ENCODE measurements at places on chromosomes 12 and 14.

DNA sequence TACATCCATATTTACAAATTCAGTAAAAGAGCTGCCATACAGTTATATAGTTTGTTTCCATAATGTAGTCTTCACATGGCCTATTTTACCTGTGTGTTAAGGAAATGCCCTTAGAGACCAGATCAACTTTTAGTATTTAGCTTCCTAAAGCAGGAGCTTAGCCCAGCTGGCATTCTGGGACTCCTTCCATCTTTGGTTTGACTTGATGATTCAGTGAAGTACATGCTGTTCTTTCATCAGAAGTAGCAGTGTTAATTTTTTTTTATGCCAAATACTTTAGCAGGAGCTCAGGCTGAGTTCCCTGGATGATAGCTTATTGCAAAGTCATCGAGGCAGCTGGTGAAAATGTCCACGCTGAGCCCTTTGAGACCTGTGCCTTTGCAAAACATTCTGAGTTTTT is 101.0 kb downstream of the FOXG1 start:
- no peak for DNase-seq

DNA sequence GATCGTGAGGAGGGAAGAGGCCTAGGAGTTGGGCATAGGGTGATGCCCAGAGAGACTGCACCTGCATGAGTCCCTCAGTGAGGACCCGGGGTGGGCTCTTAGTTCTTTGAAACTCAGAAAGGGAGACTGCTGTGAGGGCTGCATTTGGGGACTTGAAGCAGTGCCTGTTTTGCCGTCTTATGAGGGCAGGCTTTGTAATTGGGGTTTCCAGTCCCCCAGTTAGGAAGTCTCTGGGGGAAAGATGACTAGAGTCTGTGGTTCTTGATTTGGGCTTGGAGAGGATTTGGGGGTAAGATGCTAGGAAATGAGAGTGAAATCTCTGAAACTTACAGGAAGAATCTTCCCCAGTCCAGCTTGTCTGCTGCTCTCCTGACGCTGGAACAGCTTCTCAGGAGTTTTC is 99.6 kb downstream of the ARF6 start:
- DNase-seq: no peak

DNA sequence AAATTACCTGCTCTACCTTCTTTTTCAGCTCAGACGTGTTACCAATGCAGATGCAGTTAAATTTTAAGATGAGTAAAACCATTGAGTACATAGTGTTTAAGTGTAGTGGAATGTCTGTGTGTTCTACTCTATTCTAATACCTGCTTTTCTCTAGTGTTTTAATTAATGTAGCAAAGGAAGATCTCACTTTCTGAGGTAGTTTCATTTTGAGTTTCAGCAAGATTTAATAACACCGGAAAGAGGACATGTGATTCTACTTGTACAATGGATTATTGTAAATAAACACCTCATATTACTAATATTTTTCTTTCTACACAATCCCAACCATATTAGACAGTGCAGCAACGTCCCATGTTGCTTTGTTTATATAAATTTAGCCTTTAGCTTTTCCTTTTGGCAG is 315.4 kb downstream of the RAD51B start:
- no peak for DNase-seq

GRCh38 chr14:56666716-56667115 is 87.1 kb downstream of the TMEM260 start:
- no peak for DNase-seq

DNA sequence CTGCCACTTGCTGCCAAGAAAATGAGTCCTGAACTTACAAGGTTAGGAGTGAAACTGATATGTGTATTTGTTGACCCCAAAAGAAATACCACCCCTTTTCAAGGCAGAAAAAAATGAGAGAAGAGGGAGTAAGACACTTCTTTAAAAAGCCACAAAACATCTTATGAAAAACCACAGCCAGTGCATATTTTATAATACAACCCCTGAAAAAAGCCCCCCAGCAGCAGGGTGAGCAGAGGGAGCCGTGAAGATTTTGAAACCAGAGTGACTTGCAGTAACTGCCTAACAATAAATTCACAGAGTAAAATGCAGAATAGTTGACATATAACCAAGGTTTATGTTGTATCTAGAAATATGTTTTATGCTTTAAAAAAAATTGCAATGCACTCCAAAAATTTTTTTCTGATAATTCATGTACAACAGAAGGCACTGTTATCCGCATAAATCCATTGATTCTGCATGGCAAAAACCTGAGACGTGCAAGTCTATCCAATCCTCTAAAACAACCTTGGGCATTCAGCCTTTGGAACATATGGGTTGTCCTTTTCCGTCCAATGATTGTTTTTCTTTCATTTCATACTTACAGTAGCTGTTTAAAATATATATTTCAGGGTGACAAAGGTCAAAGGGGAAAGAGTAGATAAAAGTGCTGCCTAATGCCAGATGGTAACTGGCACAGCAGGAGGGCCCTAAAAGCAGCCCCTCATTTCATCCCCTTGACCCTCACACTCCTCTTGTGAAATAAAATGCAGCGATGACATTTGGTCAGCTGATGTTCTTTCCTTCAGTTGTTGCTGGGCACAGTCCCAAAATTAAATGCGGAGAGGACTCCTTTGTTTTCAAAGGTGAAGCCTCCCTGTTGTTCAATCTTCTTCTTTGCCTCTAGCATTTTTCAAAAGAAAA is 65.3 kb downstream of the IPO8 start:
- no peak for DNase-seq

DNA sequence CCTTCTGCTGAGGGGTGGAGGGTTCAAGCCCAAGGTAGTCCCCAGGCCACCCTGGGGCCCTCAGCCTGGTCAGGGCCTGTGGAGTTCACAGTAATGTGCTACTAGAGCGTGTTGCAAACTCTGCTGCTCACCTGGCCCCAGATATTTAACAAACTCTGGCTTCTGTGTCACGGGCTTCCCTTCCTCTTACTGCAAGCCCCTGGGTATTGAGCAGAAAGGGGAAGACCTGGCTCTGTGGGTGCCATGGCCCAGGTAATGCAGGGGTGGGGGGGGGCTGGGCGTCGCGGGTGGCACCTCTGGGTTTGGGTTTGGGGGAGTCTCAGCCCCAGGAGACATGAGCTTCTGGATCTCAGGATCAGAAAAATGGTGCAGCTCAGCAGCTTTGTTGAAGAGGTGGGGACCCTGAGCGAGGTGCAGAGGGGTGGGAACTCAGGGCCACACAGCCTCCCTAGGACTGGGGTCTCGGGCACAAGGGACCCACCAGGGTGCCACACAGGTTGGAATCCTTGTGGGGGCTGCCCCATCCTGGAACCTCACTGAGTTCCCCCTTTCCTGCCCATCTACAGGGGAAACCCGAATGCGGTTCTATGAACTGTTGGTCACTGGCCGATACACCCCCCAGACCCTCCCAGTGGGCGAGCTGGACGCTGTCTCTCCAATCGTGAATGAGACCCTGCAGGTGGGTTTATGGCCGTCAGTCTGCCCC is 4.0 kb downstream of the SETD1B start:
- no peak for DNase-seq

DNA sequence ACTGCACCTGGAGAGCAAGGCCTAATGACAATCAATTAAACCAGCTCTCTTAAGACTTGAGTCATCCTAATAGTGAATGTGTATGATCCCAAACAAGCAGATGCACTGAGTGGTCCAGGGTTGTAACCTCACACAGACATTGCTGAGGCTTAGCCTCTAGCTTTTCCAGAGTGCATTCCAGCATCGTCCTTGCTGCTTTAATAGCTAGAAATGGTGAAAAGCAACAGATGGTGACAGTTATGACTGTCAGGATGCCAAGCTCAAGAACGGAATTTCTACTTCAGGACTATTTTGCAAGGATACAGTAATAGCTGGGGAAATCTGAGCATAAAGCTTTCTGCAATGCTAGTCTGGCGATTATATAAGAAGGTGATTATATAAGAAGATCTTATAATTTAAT is 34.6 kb downstream of the PTPRR start:
- DNase-seq: no peak

- DNase-seq: no peak
Observed at GRCh38 chr14:93108105-93108504, 7.6 kb downstream of the ITPK1 start.
